Activated T-cell treated with anti-CD3 and anti-CD28 coated beads, Interleukin-2, amount 50 U/mL, for 72 hours (primary cell): ENCODE measurements at places on chromosomes 2 and 18. TPM values are rescaled to one million over a fixed set of nuclear protein-coding genes. Genes with fewer than 3 reads are reported as not detected.

The MOGAT1 gene
- total RNA-seq, result not detected

DNA sequence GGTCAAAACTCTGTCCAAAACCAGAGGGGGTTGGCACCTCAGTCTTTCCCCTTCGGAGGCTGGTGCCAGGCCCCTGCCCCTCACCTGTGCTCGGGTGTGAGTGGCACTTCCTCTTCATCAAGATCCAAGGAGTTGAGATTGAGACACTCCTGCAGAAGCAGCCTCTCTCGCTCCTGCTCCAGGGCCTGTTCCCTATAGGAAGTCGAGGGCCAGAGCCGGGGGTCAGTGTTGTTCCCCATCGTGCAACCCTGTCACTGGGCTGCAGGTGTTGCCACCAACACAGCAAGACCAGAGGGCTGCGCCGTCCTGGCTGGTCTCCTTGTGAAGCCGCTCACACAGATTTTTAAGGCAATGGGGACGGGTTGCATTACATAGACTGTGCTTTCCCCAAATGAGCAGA, 18.9 kb downstream of the FAM178B start:
- no peak for DNase-seq

DNA sequence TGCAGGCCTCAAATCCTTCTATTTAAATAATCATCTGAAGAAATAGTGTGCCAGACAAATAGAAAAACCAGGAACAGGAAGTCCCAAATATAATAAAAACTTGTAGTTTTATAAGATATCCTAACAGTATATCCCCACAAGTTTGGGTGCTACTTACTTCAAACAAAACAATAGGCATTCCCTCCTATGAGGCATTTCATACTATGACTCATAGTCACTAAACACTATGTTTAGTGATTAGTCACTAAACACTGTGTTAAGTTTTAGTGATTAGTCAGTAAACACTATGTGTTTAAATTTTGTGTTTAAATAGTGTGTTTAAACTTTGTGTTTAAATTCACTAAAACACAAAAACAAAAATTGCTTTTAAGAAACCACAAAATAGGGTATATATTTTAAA, 407.0 kb upstream of the CDH19 start:
- DNase-seq, result no peak

GRCh38 chr2:169221745-169222369, 140.5 kb downstream of the LRP2 start:
- DNase-seq, result no peak

GRCh38 chr2:121904656-121905055, 149.2 kb downstream of the TSN start:
- DNase-seq, result no peak

DNA sequence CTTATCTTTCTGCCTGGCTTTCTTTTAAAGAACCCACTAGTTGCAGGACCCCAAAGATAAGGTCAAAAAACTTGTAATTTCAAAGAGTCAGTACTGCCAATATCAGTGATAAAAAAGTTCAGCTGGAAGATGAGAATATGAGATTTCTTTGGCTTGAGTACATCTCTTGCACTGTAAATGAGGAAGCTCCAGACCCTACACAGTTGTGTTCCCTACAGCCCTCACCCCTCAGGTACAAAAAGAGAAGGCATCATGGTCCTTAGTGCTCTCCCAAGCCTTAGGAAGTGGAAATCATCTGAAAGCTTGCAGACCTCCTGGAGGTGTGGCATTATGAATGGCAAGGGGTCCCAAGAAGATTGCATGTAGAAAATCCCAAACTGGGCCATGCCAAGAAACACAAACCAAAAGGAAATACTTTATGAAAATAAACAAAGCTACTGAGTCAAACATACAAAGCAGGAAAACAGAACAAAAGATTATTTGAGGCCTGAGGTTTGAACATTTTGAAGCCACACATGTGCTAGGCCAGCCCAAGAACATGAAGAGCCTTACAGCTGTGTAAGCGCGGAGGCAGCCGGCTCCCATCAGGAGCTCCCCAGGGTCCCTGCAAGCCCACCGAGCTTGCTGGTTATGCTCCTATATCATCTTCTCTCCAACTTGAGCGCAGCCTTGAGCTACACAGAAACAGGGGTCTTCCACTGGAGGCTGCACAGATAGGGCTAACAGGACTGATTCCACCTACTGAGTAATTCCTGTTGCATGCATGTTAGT, 217.0 kb downstream of the OSR1 start:
- no peak for DNase-seq

DNA sequence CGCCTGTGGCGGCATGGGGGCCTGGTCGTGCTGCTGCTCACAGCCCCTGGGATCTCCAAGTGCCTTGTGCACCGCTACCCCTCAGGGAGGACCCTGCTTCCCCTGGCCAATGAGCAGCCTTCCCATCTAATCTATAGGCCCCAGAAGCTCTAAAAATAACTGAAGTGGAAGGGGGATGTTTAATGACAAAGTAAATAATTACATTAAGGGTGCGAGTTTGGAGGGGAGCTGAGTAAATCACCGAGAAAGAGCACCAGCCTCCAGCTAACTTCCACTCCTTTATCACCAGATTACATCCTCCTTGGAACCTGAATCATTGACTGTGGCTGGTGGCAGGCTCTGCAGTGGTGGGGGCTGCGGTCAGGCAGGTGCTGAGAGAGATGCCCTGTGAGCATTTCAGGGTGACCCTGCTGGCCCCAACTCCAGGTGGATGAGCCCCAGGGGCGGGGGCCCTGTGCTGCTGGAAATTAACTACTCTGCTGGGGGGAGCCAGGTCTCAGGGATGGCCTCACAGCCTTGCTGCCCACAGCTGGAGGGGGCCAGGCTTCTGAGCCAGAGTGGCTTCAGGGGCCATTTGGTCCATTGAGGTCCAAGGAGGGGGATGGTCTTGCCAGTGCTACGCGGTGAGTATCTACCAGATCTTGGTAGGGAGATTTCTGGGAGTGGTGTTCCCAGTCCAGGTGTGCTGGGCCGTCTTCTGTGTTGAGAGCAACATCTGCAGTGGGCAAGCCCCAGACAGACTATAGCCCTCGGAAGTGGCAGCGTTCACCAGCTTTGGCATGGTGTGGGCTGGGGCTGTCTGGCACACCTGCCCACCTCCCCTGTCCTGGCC, 74.2 kb downstream of the GLI2 start:
- DNase-seq, result no peak

DNA sequence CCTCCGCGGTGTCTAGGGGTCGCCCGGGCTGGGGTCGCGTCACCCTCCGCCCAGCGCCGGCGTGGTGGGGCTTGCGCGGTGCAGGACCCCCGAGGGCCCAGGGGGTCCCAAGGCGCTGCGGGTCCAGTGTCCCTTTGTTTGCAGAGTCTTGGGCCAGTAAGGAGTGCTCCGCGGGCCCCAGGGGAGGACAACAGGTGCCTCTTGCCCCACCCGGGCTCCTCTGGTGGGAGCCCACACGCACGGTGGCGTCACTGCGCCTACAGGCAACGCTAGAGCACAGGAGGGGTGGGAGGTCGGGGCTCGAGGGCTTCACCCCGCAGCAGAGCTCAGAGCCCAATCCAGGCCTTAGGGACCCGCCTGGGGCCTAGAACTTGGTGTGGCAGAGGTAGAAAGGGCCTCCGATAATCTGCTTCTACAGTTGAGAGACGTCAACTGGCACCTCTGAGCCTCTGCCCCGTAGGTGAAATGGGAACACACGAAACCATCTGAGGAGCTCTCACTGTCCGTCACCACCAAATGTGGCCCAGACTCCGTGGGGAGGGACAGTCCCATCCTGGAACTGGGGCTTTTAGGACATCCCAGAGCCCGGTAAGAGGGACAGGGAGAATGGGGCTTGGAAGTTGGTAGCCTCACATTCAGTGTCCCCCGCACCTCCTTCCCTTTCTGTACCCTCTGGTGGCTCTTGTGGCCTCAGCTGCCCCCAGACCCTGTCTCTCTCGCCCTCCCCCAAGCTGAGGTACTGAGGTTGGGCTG, 1.4 kb downstream of the ARID5A start:
- DNase-seq, result peak; percentile 60

- DNase-seq, result no peak
These were observed 74.2 kb upstream of the SERTAD2 start for GRCh38 chr2:64727843-64728463.

DNA sequence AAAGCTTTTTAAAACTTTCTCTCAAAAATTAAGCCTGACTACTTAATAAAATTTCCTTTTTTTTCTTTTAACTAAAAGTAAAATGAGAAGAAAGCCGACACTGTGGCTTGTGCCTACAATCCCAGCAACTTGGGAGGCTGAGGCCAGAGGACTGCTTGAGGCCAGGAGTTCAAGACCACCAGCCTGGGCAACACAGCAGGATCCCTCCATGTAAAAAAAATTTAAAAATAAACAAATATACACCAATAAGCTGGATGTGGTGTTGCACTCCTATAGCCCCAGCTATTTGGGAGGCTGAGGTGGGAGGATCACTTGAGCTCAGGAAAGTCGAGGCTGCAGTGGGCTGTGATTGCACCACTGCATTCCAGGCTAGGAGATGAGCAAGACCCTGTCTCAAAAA, 37.4 kb downstream of the HNRNPLL start:
- DNase-seq, result no peak

GRCh38 chr18:58412844-58413666, 215.8 kb downstream of the ALPK2 start:
- no peak for DNase-seq
